ENCODE measurements at places on chromosomes 16 and 17.

DNA sequence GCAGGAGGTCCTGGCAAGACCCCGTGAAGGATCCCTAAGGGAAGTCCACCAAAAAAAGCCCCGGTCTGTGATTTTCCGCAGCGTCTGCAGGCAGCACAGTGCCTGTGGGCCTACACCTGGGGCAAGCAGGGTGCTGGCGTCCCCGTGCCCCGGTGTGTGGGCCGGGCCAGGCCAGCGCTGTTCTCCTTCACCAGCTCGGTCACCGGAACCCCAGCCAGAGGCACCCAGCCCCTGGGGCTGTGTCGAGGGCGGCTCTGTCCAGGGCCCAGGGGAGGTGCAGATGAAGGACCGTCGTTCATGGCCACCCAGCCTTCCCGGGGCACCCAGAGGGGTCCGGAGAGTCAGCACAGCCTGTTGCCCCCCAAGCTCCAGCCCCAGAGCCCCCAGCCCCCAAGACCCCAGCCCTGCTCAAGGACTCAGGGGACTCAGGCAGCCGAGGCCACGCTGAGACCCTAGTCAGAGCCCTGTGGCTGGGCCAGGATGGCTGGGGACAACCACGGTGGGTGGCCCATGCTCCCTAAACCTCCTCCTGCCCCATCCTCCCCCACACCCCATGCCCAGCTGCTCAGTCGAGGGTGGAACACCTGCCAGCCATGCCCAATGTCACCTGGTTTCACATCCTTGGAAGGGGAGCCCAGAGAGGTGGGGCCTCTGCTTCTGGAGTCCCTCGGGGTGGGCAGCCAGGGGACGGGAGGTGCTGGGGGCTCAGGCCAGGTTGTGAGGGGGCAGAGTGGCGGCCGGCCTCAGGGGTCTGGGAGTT, 5.7 kb upstream of the C1QTNF8 start:
- no peak for DNase-seq

DNA sequence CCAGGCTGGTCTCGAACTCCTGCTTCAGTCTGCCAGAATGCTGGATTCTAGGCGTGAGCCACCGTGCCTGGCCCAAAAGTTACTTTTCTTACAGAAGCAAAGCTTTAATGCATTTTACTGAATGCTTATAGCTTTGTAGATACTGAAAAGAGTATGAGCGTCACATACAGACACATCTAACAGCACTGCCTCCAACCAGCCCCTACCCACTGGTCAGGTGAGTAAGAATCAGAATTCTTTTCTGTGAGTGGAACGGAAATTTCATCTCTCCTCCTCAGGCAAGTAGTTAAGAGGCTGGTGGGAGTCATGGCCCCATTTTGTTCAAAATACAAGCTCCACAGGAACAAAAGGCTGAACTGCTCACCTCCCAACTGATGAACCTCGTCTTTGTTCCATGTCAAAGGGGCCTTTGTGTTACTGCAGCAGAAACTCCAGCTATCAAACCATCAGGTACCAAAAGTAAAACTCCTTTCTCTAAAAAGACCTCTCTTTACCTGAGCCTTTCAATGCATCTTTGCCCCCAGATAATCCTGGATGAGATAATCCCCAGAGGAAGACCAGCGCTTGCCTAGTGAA, 92.4 kb upstream of the RPH3AL start:
- no peak for DNase-seq

DNA sequence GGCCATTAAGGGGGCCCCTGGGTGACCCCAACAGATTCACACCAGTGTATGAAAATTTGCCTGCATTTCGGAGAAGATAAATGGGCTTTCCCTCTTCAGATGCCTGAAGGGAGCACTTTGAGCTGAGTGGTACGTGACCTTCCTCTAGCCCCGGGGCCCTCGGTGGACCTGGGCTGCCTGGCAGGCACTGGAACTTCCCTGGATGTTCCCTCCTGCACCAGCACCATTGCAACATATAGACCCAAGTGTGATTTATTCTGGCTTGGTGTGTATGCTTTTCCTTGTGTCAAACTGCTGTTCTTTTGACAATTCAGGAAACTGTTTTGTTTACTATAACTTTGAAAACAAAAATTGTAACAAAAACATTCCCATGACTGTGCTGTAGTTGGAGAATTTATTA, 93.8 kb downstream of the TNFRSF13B start:
- DNase-seq: no peak

DNA sequence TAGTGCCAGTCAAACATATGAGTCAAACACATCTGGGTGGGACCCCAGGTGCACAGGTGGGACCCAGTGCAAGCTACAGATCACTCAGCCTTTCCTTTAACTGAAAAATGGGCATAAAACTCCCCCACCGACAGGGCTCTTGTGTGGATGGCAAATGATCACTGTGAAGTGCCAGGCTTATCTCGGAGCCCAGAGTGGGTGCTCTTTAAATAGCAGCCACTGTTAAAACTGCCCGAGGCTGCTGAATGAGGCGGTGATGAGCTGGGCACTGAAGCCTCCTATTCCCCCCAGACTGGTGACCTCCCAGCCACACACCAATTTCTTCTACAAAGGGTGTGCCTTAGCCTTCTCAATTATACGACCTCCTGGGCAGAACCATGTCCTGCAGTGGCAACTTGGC, 433.8 kb downstream of the SLC39A11 start:
- DNase-seq: no peak

DNA sequence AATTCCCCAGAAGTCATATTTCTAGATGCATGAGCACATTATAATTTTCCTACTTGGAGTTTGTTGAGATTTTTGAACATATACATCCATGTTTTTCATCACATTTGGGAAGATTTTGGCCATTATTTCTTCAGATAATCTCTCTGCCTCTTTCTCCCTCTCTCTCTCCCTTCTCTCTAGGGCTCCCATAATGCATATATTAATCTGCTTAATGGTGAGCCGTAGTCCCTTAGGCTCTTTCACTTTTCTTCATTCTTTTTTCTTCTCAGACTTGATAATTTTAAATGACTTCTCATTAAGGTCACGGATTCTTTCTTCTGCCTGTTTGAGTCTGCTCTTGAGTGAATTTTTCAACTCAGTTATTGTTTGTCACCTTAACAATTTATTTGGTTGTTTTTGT, 101.5 kb downstream of the IRX3 start:
- no peak for DNase-seq

GRCh38 chr17:30477774-30478115, 537 bp downstream of the GOSR1 start:
- peak; percentile 12 for DNase-seq

DNA sequence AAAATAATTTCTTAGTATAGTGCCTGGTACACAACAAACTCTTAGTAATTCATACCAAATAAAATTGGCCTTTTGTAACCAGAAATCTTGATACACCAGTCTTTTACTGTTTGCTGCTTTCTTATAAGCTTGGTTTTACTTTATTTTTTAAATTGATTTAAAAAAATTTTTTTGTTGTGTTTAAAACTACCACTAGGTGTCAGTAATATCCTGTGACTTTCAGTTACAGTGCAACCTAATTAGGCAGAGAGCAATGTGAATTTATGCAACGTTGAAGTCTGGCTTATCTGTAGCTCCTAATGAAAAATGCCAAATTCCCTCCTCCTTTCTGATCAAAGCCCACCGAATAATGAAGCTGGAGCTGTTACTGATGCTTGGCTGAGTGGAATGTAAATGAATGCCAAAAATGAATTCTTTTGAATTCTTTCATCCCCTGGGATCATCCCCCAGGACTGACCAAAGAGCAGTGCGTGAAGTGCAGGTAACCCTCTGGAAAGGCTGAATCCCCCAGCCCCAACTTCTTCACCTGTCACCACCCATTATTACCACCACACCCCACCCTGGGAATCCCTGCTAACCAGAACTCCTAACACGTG, 3.8 kb downstream of the ERCC4 start:
- DNase-seq: peak; percentile 53

DNA sequence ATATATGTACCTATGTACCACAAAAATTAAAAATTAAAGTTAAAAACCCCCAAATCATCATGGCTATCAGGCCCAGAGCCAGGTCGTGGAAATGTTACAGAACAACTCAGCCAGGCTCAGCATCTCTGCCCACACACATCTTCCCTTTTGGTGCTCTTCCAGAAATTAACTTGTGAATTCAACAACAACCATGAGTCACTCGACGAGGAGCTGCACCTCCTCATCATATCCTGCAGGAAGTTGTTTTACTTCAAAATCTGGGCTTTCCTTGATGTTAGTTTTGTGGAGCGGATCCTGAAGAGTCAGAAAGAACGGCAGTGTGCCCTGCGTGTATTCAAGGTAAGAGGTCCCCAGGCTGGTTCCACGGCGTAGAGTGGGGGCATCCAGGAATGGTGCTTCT, 10.6 kb downstream of the FBXO39 start:
- peak; percentile 72 for DNase-seq

DNA sequence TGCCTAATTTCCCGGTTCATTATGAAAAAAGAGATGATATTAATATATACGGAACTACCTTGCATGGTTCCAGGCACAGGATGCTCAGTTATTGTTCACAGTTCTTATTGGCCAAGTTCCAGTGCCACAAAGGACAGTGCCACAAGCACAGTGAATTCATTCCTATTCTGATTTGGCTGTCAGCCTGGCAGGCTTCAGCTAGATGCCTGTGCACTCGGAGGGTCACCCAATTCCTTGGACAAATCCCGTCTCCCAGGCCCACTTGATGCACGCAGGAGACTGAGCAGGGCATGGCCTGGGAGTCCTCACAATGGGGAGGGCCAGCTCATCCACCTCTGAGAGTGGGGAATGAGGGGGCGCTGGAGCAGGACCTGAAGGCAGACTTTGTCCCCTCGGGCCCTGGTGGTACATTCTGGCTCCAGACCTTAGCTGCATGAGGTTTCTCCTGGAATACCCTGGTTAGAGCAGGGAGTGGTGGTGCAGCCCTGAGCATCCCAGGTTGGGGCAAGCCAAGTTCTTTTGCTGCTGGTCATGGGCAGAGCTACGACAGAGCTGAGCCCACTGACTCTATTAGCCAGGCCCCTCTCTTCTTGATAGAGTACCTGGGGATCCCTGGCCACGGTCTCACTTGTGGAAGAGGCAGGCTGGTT, 41.4 kb downstream of the MIS12 start:
- DNase-seq: no peak

- DNase-seq: peak; percentile 71
These were observed 6.3 kb downstream of the CCDC102A start for GRCh38 chr16:57530104-57530521.

DNA sequence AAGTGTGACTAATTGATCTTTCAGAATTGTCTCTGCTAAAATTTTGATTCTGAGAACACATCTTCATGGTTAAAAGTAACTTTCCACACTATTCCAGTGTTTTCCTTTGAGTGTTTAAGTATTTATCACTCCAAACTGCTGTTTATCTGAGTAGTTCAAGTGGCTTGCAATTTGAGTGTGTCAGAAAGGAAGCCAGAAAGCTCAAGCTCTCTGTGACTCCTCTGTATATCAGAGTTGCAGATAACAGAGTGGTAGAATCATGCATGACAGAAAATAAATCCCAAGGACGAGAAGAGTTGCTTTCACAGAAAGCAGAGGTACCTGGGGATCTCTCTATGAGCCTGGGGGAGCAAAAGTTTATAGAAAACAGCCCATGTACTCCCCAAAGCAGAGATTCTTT, 130.0 kb downstream of the CYB561 start:
- no peak for DNase-seq

- peak; percentile 76 for DNase-seq
These were observed 8.9 kb downstream of the TSR3 start for GRCh38 chr16:1342526-1343427.

- no peak for DNase-seq
These were observed 1.8 kb downstream of the FLII start for GRCh38 chr17:18256776-18257175.

- DNase-seq: no peak
These were observed 1.0 kb downstream of the FOXJ1 start for GRCh38 chr17:76139801-76140660.

DNA sequence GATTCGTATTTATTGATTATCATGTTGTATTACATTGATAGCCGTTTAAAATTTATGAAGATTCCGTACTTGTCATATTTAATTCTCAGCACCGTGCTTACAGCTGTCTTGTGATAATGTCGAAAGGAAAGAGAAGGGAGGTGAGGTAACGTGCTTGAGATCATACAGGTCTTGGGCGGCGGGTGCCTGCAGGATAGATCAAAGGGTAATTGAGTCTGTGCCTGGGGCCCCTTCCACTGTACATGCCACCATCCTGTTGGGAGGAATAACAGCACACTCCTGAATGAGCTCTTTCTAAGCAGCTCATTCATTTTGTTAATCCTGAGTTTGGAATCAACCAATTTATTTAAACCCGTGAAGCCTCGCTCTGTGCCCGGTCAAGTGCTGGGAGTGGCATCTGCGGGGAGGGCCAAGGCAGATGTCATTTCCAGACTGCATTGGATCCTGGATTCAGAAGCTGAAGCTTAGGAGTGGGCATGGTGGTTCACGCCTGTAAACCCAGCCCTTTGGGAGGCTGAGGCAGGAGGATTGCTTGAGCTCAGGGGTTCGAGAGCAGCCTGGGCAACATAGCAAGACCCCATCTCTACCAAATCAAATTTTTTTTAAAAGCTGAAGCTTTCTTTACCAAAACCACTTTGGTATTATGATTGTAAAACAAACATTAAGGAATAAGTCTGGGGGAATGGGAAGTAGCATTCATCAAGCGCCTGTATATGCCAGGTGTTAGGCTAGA, 25.8 kb downstream of the WWOX start:
- no peak for DNase-seq

- DNase-seq: no peak
These were observed 145.9 kb downstream of the PRKCB start for GRCh38 chr16:23981429-23982399.

GRCh38 chr17:48062273-48062672, 14.1 kb downstream of the NFE2L1 start:
- DNase-seq: no peak

- DNase-seq: no peak
These were observed 39.7 kb upstream of the CNTNAP4 start for GRCh38 chr16:76237471-76237870.

DNA sequence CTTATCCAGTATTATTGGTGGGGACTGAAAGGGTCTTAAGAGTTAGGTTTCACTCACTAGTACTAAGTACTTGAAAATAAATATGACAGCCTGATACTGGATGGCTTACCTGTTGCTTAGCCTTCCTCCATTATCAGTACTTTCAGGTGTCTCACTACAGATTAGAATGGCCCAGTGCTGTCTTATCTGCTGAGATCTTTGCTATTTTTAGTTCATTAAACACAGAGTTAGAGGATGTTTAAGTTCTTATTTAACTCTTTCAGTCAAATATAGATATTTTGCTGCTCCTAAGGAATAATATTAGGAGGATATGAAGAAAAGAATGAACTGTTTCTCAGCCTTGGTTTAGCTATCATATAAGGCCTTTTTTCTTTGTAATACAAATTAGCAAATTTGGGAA, 74.8 kb downstream of the NLK start:
- DNase-seq: no peak

GRCh38 chr16:88883117-88883895, 16.8 kb upstream of the PABPN1L start:
- DNase-seq: no peak

DNA sequence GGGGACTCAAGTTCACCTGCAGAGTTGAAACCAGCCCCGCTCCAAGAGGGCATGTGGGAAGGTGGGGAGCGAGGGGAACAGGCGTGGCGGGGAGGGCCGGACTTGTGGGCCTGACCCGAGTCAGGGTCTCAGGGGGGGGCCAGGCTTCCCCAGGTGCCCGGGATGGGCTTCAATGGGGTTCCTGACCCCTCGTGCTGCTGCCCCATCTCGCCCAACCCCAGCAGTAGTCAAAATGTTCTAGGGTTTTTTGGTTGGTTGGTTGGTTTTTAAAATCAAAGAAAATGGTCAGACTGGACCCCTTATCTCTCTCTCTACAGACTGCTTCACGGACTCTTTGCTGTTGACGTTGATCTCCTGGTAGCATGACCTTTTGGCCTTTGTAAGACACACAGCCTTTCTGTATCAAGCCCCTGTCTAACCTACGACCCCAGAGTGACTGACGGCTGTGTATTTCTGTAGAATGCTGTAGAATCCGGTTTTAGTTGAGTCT, 69.5 kb downstream of the AMFR start:
- no peak for DNase-seq
